LHCN-M2 (cell line): ENCODE measurements at places on chromosomes 11 and 22. TPM values are rescaled to one million over a fixed set of nuclear protein-coding genes. Genes with fewer than 3 reads are reported as not detected.

DNA sequence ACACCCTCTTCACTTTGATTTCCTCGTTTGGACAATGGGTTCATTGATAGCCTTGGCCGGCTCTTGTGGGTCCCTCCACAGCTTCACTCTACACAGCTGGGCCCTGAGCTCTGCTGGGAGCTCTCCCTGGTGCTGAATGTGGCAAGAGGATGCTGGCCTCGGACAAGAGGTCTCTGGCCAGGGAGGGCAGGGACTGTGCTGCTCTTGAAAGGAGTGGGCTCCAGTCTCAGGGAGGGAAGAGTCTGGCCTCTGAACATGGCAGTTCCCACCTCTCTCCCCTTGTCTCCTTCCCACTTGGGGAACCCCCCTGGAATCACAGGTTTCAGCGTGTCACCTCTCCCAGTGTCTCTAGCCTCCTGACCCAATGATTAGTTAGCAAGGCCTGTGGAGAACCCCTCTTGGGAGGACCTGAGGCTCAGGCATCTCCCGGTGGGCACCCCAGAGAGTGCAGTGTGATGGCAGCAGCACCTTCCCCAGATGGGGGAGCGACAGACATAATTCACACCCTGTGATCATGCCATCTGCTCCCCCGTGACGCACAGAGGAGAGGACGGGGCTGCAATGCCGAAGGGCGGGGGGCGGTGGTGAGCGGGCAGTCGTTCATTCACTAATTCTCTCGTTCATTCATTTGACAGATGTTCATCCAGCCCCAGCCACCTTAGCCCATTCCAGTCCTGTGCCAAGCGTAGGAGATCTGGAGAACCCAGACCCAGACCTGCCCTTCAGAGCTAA lies 2.8 kb upstream of the CABP7 start:
- DNase-seq = peak; percentile 73

DNA sequence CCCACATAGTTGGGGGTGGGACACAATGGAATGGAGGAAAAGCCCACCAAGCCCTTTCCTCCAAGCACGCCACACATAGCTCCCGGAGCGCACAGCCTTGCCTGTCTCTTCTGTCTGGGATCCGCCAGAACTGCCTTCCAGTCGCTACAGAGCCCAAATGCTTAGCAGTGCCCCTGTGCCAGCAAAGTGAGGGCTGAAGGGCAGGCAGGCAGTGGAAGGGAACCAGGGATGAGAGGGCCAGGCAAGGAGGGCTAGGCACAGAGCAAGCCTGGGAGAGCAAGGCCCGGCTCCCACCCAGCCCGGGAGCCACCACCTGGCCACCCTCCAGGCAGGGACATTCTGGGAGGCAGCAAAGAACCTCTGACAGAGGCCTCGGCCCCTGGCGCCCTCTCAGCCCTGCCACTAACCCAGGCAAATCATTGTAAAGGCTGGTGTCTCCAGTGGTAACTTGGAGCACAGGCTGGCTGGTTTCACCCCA lies 32.5 kb downstream of the PPP2R1B start:
- no peak for DNase-seq

DNA sequence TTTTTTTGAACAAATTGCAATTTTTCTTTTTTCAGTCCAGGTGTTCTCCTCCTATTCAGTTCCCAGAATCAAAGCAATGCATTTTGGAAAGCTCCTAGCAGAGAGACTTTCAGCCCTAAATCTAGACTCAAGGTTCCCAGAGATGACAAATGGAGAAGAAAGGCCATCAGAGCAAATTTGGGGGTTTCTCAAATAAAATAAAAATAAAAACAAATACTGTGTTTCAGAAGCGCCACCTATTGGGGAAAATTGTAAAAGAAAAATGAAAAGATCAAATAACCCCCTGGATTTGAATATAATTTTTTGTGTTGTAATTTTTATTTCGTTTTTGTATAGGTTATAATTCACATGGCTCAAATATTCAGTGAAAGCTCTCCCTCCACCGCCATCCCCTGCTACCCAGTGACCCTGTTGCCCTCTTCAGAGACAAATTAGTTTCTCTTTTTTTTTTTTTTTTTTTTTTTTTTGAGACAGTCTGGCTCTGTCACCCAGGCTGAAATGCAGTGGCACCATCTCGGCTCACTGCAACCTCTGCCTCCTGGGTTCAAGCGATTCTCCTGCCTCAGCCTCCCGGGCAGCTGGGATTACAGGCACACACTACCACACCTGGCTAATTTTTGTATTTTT lies 6.2 kb upstream of the UBE4A start:
- peak; percentile 27 for DNase-seq

DNA sequence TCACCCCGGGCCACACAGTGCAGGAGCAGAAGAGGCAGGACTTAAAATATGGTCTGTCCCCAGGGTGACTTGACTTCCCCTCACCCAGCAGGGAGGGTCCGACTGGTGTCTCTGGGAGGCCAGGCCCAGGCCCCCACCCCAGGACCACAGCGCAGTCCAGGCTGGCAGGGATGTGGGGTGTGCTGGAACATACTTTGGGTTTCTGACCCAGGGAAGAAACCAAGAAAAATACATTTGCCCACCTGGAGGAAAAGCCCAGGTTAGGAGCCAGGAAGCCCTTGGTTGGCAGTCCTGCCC lies 5.2 kb downstream of the C1QTNF6 start:
- DNase-seq = no peak

DNA sequence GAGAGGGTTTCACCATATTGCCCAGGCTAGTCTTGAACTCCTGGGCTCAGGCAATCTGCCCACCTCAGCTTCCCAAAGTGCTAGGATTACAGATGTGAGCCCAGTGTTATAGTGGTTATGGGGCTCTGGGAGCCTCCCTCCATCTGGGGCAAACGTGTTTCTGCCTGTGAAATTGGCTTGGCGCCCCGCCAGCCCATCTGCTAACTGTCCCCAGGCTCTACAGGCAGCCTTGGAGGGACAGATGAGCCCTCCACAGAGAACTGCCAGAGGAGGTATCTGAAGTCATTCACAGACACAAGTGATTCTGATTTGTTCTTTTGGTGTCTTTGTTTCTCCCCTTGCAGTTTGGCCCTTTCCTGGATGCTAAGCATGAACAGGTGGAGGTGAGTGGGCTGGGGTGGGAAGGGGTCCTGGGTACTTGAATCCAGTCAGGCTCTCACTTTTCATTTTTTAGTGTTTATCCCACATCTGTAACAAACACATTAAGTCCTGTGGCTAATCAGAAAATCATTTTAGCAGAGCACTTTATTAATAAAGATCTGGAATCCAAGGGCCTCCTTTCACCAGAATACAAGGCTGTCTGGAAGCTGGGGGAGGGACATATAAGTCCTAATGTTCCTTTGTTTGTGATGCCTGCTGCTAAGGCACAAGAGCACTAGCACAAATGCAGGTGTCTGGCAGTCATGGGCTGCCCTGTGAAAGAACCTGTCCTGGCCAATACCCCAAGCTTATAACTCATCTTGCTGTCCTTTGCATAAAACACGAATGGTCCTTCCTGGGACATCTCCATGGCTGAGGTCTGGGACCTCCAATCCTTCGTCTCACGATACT lies 25.7 kb upstream of the CDC42EP2 start:
- DNase-seq = no peak

GRCh38 chr11:69356703-69357457 lies 62.9 kb downstream of the MYEOV start:
- DNase-seq = no peak

GRCh38 chr11:99260696-99261095 lies 239.9 kb downstream of the CNTN5 start:
- no peak for DNase-seq

- no peak for DNase-seq
Measured at GRCh38 chr11:14529951-14530350, 9.8 kb upstream of the PSMA1 start.

The MOGAT2 gene
- total RNA-seq = not detected in 2 replicates

The TSPAN32 gene
- total RNA-seq = not detected in 2 replicates

The KIRREL3 gene
- total RNA-seq = 2.1 and 2.8 TPM in 2 replicates

The NCF4 gene
- total RNA-seq = not detected in 2 replicates

The CASP5 gene
- not detected in 2 replicates for total RNA-seq

The BCR gene
- total RNA-seq = 8.0 and 10.2 TPM in 2 replicates

The FOLR1 gene
- total RNA-seq = 0.17 TPM in 1 of 2 replicates, not detected in the other
